NCI-H2107 (cell line): ENCODE measurements at places on chromosomes 2 and 18.

DNA sequence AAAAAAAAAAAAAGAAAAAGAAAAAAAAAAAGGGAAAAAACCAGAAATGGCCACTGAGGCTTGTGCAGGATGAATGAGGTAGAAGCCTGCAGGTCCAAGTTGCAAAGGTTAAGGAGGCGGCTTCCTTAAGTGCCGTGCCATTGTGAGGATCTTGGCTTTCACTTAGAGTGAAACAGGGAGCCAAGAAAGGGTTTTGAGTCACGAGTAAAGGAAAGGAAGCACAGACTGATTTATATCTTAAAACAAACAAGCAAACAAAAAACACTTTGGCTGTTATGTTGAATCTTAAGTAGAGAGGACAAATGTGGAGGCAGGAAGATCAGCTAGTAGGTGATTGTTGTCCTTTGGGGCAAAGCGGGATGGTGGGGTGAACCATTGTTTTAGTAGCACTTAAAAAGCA, 749.7 kb upstream of the SOX11 start:
- DNase-seq, result no peak

GRCh38 chr2:155218945-155219344, 520.5 kb downstream of the KCNJ3 start:
- no peak for DNase-seq

DNA sequence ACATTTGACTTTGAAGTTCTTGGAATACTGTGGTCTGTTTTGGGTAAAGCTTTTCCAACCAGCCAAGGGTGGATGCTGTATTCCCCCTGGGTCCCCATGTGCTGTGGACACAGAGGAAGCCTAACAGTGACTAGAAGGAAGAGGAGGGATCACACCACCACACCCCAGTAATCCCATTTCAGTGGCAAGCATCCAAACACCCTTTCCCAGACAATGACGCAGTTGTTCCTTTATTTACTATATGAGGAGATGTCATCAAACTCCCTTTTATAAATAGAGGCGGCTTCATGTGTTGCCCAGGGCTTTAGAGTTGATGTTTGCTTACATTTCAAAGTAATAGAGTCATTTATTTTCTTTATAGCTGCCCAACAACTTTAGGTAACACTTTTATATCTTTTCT, 959.4 kb upstream of the GYPC start:
- DNase-seq, result no peak

- no peak for DNase-seq
Measured at GRCh38 chr2:233638836-233639235, 2.6 kb downstream of the UGT1A10 start.

DNA sequence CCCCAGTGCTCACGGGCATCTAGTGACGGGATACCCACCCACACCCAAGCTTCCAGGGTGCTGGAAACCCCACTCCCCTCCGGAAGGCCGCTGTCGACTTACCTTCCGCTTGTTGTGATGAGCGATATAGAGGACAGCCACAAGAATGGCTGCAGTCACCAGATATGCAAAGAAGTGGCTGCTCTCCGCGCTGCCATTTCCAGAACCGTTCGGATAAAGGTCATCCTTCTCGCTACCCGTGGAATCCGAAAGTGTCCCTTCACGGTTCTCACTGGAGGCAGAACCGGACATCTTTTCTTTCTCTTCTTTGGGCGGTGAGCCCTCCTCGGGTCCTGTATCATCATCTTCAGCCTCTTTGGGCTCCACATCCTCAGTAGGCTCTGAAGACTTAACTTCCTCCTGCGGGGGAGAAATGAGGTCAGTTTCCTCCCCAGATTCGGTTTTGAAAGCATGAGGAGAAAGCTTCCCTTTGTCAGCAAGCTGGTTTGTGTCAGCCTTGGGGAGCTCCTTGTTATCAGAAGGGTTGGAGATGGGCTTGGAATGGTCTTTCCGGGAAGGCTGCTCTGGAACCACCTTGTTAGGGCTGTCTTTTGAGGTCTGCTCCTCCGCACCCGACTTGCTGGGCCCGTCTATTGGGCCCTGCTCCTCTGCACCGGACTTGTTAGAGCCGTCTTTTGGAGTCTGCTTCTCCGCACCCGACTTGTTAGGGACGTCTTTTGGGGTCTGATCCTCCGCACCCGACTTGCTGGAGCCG, 1.2 kb downstream of the TGOLN2 start:
- DNase-seq, result no peak

GRCh38 chr2:67164771-67165522, 232.2 kb upstream of the ETAA1 start:
- DNase-seq, result no peak

DNA sequence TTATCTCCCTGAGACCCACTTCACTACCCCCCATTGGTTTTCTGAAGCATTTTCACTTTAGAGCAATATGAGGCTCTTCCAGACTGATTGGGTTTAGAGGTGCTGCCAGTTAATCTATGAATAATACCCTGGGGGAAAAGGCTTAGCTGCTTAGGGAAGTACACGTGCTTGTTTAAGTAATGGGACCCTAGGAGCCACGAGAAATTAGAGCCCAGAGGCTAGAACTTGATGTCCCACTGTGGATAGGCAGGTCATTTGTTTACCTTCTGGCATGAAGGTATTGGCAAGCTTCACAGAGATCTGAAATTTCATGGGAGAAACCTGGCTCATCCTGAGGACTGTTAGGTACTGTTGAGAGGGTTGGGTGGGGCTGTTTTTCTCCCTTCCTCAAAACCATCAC, 59.7 kb downstream of the CLIP4 start:
- no peak for DNase-seq

DNA sequence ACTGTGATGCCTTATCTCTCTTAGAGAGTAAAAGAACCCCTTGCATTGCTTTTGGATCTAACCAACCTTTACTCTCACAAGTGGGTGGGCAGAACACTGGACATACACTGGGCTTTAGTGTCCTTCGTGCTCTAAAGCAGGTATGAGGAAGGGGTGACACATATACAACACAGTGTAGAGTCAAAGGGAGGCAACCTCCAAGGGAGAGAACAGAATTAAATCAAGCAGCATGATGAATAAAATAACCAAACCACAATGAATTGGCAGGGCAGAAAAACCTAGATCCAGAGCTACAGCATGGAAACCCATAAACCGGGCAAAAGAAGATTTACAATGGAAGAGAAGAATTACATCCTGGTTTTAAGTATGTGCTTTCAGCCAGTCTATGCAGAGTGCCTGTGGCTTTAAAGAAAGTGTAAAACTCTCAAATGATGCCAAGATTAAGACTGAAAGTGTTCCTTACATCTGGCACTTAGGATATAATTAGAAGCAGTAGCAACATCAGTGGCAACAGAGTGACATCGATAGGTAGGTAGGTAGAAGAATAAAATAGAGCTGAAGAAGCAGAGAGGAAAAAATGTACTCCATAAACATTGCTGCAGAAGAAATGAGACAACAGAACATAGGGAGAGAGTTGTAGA, 191.7 kb upstream of the ZC3H15 start:
- DNase-seq, result no peak

DNA sequence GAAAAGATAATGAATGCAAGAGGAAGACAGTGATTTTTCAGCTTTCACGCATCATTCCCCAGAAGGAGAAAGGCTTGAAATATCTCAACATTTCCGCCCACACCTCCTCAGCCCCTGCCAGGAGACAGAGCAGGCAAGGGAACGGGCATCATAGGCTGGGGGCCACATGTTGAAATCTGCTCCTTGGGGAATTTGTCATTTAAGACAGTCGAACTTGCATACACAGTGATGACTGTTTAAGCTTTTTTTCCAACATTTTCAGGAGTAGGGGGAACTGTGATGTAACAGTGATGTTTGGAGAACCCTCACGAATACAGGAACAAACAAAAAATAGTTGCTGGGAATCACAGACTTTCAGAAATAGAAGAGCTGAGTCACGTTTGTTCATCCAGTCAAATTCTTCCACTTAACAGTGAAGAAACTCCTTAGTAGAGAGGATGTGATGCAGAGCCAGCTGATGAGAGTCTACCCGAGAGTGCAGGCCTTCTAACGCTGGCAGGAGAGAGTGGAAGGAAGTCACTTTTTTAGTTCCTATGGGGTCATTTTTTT, 266.8 kb downstream of the ALPK2 start:
- DNase-seq, result no peak

GRCh38 chr2:231394211-231395141, 1.0 kb upstream of the B3GNT7 start:
- DNase-seq, result no peak

DNA sequence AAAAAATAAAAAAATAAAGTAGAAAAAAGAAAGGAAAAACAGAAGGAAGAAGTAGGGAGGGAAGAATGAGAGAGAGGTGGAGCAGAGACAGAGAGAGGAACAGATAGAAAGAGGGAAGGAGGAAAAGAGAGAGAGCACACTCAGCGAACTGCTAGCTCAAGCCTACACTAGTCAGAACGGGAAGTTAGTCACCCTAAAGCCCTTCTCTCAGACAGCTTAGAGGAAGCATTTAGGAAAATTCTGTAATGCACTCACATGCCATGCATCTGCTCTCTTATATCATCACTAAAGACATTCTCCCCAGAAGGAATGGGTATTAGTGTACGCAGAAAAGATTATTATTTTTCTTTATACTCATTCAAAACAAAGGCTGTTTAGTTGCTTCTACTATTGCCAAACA, 68.1 kb upstream of the SULT1C3 start:
- no peak for DNase-seq

DNA sequence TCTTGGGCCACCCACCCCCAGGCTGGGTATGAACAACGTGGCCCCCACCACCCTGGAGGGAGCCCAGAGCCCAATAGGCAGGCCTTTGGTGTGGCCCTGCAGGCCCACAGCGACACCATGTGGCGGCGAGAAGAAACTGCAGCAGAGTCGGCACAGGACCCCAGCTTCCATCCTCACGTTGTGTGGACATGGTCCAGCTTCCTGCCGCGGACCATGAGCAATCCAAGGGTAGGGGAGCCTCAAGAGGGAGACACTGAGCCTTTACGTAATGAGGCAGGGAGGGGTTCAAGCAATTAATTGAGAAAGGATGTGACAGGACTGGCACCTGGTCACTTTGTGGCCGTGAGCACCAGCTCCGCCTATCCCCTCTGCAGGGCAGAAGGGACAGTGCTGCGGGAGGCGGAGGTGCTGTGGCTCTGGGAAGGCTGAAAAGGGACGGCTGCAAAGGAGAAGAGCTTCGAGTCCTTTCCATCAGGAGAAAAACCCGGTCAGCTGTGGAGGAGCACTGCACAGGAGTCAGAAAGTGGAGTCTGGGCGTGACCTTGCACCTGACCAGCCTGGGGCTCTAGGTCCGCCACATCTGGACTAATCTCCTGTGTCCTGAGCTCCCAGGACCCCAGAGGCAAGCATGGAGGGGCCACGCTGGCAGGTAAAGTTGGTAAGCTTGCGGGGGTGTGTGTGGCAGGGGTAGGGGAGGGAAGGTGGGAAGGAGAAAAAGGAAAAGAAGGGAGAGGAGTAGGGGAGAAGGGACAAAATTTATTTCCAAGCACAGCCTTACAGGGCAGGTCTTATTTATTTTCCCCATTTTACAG, 44.9 kb downstream of the TMEM37 start:
- DNase-seq, result no peak

- no peak for DNase-seq
Measured at GRCh38 chr2:216023055-216023648, 9.8 kb upstream of the MREG start.

GRCh38 chr2:236376566-236377244, 112.5 kb upstream of the ASB18 start:
- no peak for DNase-seq

DNA sequence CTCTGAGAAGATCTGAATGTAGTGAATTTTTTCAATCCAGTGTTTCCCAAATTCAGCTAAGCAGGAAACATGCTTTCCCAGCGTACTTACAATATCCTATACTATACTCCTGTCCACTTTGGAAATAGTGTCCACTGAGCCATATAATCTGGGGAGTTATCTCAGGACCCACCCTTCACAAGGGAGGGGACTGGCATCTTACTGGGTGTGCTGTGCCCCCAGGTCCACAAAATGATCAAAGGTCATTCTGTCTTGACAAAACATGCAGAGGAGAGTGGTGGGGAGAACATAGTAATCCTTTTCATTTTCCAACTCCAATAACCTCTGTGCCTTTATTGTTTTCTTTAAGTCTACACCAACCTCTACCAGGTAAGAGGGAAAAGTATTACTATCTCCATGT, 79.8 kb upstream of the DAPL1 start:
- no peak for DNase-seq

DNA sequence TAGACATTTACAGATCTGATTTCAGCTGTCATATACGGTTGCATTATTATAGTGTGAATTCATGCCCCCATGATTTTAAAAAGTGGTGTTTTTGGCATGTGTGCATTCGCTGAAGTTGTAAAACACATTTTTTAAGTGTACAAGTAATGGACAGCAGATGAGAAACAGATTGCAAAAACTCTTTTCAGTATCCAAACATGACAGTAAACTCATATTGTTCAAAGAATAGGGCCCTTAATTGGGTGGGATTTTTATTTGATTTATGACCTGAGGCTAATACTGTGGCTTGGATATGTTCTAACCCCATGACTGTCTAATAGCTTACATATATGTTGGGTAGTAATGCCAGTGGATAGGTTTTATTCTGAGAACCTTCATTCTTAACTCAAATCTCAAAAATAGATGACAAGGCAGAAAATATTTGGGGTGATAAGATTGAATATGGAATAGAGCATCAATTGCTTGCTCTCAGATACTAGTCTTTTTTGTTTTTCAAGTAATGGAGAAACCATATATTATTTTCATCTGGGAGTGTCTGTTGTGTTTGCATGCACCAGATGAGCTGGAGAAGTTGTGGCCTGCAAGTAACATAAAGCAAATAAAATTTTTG, 118.6 kb downstream of the PARD3B start:
- DNase-seq, result no peak

DNA sequence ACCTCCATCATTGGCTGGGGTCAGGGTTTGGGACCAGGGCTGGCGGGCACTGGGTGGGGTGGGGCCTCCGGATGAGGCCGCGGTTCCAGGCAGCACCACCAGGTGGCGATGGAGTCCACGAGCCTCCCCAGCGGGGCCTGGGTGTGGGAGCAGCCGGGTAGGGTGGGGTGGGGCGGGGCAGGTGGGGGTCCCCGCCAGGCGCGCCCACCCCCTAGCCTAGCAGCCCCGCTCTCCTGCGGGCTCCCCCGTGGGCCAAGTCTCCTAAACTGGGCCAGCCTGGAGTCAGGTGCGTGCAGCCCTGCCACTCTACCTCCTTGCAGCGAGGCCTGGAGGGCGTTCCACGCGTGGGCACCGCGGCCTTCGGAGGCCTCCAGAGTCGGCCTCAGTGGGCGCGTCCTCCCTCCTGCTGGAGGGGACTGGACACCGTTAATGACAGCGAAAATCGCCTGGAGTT, 187.5 kb downstream of the TWIST2 start:
- peak; percentile 13 for DNase-seq

GRCh38 chr2:85768713-85769112, 14.9 kb downstream of the ATOH8 start:
- DNase-seq, result peak; percentile 51
